ENCODE measurements at places on chromosomes 11 and 22.

- DNase-seq: peak; percentile 40
Observed at GRCh38 chr22:30435674-30436126, 10.1 kb downstream of the MTFP1 start.

GRCh38 chr11:103338621-103339484, 229.6 kb downstream of the DYNC2H1 start:
- no peak for DNase-seq

DNA sequence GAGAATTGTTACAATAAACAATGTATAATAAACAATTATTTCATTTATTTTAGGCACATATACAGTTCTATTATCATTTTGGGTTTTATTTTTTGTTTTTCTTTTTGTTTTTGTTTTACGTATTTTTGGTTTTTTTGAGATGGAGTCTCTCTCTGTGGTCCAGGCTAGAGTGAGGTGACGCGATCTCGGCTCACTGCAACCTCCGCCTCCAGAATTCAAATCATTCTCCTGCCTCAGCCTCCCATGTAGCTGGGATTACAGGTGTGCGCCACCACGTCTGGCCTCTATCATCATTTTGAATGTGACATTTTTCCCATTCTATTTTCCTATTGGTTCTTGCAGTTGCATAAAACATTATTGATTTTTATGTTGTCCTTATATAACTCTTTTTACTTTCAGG, 20.4 kb upstream of the OR52A1 start:
- no peak for DNase-seq

- no peak for DNase-seq
Observed at GRCh38 chr11:43614214-43614613, 66.3 kb upstream of the HSD17B12 start.

GRCh38 chr11:111388842-111389241, 9.8 kb upstream of the POU2AF1 start:
- peak; percentile 72 for DNase-seq

GRCh38 chr22:44325718-44326490, 13.2 kb upstream of the SHISAL1 start:
- no peak for DNase-seq

DNA sequence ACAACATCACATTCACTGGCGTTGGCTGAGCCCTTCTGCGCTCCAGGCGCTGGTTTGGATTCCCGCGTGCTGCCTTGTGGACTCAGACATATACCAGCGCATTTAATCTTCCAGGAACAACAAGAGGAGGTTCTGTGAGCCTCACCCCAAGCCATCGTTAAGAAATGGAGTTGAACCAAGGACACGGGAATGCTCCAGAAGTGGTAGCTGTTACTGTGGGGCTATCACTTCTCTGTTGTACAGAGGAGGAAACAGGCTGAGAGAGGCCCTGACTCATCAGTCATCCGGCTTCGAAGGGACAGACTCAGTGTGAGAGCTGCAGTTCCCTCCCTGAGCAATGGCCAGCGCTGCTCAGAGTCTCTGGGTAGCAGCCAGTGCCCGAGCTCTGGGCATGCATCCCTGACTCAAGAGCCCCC, 291.3 kb downstream of the TBC1D22A start:
- DNase-seq: no peak

GRCh38 chr22:38404419-38404818, 50.6 kb downstream of the KCNJ4 start:
- no peak for DNase-seq

GRCh38 chr11:64568584-64569140, 22.4 kb upstream of the SLC22A12 start:
- DNase-seq: no peak

DNA sequence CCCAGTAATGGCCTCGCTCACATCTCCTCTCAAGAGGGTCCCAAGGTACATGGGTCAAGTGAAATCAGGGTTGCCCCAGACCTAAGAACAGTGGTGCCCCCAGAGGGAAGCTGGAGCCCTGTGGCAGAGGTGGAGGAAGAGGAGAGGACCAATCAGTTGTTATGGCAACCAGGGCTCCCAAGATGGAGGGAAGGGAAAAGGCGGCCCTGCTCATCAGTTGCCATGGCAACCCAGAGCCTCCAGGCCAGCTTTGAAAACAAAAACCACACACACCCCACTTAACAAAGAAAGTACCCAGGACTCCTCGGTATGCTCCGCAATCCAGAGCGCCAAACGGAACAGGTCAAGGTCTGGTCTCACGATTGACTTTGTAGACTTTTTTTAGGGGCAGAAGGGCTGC, 53.5 kb upstream of the SLC35C1 start:
- DNase-seq: no peak

GRCh38 chr11:115409116-115409670, 95.0 kb downstream of the CADM1 start:
- DNase-seq: no peak

DNA sequence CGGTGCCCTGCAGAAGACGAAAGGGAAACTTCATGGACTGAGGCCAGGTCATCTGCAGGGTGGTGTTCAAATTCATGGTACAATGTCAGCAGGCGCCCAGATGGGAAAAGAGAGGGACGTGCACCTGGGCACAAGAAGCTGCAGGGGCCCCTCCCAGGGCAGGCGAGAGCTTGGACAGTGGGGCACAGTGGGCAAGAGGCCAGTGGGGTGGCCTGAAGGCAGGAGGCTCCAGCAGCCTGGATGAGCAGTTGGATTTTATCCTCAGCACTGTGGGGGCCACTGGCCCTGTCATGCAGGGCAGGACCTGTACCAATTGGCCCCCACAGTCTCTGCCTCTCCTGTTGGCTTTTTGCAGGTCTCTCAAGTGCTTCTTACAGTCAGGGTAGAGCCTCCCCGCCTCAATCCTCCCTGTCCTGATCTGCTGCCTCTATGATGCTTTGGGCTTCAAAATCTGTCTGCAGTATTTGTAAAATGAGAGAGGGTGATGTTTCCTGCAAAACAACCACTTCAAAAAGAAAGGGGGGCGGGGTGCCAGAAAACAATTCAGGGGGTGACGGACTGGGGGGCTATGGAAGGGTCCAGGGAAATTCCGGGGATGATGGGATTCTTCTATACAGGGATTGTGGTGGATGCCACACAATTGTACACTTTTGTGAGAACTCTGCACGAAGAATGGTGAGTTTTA, 1.7 kb upstream of the BID start:
- no peak for DNase-seq

DNA sequence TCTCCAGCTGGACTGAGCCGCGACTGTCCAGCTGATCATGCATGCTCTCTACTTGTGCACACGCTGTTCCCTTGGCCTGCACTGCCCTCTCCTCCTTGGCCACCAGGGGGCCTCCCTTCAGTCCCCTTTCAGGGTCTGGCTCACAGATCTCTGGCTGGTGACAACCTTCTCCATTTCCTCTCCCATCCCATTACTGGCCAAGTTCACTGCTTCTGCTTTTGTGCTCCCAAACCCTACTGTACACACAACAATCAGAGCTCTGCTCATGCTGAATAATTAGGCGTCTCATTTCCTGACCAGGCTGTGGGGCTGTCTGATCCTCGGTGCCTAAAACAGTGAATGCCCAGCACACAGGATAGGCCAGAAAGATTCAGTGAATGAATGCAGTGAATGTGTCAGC, 224.0 kb upstream of the NARS2 start:
- peak; percentile 46 for DNase-seq

DNA sequence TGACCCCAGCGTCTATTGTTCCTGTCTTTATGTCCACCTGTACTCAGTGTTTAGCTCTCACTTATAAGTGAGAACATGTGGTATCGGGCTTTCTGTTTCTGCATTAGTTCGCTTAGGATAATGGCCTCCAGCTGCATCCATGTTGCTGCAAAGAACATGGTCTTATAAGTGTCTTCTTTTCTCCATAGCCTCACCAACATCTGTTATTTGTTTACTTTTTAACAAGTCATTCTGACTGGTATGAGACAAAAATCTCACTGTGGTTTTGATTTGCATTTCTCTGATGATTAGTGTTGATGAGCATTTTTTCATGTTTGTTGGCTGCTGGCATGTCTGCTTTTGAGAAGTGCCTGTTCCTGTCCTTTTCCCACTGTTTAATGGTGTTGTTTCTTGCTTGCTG, 21.7 kb upstream of the SLN start:
- DNase-seq: peak; percentile 39

DNA sequence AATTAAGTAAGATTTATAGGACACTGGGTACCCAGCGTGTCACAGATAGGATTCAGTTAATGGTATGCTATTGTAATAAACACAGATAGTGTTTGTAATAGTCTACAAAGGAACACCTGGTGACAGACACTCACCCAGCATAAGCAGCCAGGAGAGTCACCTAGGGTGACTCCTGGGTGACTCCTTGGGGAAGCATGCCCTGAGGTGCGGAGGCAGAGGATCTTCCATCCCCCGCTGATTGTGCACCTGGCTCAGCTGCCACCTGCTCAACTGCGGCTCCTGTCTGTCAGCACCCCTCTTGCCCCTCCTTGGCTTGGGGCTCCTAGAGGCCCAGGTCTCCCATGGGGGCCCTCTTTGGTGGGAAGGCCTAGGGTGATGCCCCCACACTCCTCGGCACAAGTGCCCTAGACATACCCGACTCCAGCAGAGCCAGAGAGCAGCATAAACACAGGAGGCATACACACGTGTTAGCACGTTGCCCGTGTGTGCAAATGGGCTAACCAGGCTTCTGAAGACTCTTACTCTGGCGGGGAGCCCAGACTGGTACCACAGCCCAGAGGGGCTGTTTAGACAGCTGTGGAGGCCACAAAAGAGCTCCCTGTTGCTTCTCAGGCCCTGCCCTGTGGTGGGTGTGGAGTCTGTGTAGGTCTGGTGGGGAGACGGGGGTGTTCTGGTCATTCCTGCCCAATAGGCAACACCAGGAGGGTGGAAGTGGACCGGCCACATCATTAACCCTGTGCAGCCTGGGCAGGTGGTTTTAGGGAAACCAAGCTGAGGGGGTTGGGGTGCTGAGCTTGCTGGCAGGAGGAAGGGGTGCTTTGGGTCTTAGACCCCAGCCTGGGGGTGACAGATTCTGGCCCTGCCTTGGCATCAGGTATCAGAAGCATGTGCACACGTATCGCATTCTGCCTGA, 3.0 kb downstream of the INPPL1 start:
- DNase-seq: no peak
